ENCODE measurements at places on chromosomes 7 and 10.

DNA sequence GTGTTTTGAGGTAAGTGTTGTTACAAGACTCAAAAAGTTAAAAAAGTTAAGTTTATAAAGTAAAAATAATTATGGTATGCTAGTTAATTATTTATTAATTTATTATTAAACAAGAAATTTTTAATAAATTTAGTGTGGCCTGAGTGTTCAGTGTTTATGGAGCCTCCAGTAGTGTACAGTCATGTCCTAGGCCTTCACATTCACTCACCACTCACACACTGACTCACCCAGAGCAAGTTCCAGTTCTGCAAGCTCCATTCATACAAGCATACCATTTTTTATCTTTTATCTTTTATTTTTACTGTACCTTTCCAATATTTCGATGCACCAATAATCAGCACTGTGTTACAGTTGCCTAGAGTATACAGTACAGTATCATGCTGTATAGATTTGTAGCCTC is 381.2 kb upstream of the MGMT start:
- DNase-seq = no peak

GRCh38 chr10:72336259-72337038 is 18.3 kb downstream of the DNAJB12 start:
- no peak for DNase-seq

DNA sequence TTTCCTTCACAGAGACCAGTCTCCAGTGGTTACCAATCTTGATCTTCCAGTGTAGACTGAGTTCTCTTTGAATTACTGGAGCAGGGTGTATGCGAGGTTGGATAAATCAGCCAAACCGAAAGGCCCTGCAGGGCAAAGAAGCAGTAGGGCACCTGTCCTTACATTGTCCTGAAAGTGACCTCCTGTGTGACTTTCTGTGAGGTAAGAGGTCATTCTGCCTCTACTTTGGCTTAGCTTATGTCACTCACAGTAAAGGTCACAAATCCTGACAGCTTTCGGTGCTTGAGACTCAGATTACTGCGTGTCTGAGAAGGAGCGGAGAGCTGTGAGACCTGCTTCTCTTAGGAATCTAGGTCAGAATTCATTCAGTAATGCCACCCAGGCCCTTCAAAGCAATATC is 252.7 kb upstream of the ETV1 start:
- no peak for DNase-seq

DNA sequence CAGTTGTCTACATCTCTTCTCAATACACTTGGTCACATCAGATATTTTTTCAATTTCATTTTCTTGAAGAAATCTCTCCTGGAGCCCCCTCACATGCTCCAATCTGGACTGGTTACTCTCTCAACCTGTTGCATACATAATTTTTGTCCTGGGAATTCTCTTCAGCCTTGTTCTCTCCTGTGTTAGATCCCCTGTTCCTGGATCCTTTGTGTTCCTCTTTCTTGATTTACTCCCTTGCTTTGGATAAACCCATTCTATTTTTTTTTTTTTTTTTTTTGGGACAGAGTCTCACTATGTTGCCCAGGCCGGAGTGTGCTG is 45.6 kb downstream of the SCD start:
- no peak for DNase-seq

- no peak for DNase-seq
Measured at GRCh38 chr7:14739841-14740185, 162.7 kb downstream of the DGKB start.

GRCh38 chr10:11832042-11832441 is 8.9 kb downstream of the PROSER2 start:
- no peak for DNase-seq

DNA sequence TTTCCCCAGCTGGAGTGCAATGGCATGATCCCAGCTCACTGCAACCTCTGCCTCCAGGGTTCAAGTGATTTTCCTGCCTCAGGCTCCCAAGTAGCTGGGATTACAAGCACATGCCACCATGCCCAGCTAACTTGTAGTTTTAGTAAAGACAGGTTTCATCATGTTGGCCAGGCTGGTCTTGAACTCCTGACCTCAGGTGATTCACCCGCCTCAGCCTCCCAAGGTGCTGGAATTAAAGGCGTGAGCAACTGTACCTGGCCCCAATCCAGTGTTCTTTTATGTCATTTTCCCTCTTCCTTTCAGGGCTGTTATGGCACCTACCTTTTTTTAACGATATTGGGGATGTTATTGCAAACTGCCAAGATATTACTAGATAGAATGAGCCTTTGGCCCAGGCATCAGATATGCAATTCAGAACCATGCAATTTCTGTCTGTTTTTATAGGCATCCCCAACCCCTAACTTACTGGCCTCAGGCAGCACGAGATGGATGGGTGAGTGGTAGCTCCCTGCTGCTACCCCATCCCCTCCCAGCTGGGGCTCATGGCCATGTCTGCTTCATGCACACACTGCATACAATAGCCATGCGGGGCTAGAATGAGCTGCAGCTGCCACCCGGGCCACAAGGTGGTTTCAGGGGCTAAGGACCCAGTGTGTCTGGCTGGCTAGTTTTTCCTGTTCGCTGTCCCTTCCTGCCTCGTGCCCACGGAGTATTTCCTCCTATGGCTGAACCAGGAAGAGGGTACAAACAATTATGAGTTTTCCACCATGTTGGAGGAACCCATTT is 1080.1 kb upstream of the SORCS1 start:
- no peak for DNase-seq

- DNase-seq = no peak
Measured at GRCh38 chr7:107744345-107744750, 406 bp downstream of the CBLL1 start.

- DNase-seq = no peak
Measured at GRCh38 chr7:44769776-44770294, 21.2 kb downstream of the ZMIZ2 start.

DNA sequence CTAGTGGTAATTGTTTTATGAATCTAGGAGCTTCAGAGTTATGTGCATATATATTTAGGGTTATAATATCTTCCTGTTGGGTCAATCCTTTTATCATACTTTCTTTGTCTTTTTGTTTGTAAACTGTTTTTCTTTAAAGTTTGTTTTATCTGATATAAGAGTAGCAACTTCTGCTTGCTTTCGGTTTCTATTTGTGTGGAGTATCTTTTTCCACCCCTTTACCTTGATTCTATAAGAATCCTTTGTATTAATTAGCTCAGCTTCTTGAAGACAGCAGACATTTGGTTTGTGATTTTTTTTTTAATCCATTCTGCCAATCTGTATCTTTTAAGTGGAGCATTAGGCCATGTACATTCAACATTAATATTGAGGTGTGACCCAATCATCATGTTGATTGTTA is 9.3 kb downstream of the CASP7 start:
- no peak for DNase-seq
